Ovary (tissue), 10 donors: ENCODE measurements at places on chromosomes 16 and 17.

GRCh38 chr17:53166731-53167130, 656.0 kb upstream of the KIF2B start:
- no peak for DNase-seq

GRCh38 chr17:40350689-40351358, 13.7 kb downstream of the GJD3 start:
- DNase-seq = no peak

DNA sequence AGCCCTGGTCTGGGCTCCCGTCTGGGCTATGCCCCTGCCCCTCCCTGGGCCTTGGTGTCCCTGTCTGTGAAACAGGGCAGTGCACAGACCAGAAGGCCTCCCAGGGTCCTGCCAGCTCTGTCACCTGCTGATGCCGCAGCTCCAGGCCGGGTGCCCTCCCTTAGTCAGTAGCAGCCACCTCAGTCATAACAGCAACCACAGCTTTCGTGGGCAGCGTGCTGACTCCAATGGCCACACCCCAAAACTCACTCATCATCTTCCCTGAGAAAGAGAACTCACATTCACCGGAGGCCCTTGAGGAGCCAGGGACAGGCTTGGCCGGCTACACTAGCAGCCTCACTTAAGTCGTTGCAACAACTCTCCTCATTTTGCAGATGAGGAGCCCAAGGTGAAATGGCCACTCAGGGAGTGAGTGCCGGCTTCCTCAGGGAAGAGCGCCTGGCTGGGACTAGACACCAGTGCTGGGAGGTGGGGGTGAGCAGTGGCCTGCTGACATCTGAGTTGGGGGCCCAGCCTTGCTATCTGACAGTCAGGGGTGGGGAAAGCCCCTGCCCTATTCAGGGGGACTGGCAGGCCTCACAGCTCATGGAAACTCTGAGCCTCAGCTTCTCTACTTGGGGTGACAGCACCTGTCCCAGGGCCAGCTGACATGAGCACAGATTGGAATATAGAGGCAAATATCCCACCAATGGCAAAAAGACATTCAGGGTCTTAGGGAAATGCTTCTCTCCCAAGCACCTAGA, 22.6 kb downstream of the SLC5A10 start:
- no peak for DNase-seq

GRCh38 chr16:84117494-84117843, 727 bp upstream of the MBTPS1 start:
- no peak for DNase-seq

DNA sequence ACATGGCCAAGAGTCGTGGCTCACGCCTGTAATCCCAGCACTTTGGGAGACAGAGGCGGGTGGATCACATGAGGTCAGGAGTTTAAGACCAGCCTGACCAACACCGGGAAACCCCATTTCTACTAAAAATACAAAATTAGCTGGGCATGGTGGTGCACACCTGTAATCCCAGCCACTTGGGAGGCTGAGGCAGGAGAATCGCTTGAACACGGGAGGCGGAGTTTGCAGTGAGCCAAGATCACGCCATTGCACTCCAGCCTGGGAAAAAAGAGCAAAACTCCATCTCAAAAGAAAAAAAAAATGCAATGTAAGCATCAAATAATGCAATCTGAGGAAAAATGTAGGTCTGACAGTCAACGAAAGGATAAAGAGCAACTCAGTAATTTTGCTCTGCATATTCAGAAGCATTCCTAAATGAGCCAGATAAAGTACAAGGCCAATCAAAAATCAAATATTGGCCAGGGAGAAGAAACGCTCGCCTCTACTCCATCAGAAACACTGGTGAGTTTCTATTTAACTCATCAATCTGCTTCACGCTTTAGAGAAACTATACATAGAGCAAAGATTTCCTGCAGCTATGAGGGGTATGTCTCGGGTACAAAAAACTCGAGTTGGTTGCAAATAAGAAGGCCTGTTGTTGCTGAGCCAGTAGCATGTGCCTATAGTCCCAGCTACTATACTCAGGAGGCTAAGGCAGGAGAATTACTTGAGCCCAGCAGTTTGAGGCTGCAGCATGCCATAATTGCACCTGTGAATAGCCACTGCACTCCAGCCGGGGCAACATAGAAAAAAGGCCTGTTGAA, 3.7 kb downstream of the TXNDC11 start:
- DNase-seq = no peak

- no peak for DNase-seq
Observed at GRCh38 chr16:75038036-75038858, 39.4 kb downstream of the ZNRF1 start.
